Stimulated activated CD8-positive, alpha-beta memory T cell treated with anti-CD3 and anti-CD28 coated beads, Interleukin-7, amount 100 ng/mL, for 48 hours (primary cell): ENCODE measurements at places on chromosomes 7 and 10.

- no peak for DNase-seq
These were observed 110.6 kb downstream of the PPP1R9A start for GRCh38 chr7:95018021-95018420.

DNA sequence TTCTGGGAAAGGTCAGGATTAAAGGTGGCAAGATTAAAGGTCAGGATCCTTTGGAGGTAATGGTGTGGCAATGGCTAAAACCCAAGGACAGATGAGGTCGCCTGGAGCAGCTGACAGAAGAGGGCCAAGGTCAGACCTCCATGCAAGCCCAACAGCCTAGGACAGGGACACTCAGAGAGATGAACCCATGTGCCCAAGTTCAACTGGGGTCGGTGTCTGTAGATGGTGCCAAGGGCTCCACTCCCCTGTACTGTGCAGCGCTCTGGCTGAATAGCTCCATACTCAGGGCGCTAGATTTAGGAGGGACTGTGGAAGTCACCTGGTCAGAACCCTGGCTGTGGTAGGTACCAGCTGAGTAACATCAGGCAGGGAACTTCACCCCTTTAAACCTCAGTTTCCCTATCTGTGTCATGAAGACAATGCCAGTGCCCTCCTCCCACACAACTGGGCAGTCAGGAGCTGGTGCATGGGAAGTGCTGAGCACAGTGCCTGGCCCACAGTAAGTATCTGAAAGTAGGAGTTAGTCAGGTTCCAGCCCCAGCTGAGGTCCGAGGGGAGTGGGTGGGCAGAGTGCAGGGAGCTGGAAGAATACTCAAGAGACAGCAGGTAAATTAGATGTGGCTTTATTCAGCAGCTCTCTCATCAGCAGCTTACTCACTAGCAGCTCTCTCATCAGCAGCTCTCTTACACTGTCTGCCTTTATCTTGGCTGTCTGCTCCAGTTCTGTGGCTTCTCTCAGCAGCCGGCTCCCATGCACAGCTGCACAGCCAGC lies 327.1 kb downstream of the GLRX3 start:
- no peak for DNase-seq

DNA sequence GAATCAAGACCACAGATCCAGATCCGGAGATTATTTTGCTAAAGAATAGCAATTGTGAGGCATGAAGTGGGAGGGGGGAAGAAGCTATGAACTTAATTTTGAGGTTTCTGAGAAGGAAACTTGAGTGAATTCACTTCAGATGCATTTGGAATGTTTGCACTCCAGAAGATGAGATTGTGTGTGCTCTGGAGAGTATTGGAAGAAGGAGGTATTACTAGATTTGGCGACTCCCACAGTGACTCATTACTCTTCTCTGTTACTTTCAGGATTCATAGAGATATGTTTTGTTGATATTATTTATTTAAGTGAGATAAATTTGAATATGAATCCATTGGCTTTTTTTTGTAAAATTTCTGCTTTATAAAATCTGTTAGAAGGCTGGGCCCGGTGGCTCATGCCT lies 80.7 kb downstream of the ANKRD30A start:
- DNase-seq = no peak

DNA sequence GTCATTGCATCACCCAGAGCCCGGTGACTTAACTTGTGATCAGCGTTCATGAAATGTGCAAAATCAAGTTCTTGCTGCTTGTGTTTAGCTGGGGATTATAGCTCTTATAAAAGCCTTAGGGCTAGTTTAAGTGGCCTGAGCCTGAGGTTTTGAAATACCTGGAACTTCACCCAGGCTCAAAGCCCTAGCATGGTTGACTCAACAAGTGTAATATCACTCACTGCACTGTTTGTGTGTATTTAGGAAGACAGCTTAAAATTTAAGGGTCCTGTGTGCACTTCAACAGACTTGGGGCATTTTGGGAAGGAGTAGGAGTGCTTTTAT lies 489.5 kb downstream of the GATA3 start:
- DNase-seq = no peak

GRCh38 chr7:2732959-2733584 lies 45.1 kb downstream of the AMZ1 start:
- DNase-seq = no peak

DNA sequence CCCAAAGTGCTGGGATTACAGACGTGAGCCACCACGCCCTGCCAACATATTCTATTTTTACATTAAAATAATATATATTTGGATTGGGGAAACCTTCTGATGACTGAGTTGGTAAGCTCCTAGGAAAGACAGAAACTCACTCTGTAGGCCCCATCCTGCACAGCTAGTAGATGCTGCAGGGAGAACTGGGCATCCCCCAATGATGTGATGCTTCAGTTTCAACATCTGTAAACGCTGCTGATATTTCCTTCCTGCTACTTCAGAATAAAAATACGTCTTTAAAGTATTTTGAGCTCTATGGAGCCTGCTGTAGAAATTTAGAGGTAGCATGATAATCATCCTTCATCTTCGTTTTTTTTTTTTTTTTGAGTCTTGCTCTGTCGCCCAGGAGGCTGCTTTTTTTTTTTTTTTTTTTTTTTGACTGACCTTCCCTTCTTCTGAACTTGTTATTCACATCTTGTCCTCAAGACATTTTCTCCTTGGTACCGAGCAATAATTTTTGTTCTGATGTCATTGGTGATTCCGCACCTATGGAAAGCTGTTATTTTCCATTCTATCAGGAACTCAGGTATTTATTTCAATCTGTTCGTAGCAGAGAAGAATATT lies 21.8 kb upstream of the INPP5F start:
- no peak for DNase-seq

DNA sequence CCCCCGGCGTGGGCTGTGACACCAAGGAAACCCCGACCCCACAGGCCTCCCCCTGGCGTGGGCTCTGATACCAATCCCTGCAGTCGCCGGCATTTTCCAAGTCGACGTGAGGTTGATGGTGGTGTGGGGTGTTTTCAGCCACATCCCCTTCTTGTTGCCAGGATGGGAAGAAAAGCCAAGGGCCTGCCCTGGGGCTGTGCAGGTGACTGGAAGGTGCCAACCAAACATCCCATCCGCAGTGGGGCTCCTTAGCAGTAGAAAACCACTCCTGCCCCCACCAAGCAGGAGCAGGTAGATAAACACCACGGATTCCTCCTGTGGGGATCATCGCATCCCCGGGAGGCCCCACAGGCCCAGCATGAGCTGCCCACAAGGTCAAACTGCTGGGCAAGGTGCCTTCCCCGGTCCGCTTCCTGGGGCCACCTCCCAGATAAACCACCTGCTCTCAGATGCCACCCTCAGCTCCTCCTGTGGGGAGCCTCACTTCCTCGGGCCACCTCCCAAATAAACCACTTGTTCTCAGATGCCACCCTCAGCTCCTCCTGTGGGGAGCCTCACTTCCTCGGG lies 88.5 kb upstream of the DIP2C start:
- DNase-seq = no peak

DNA sequence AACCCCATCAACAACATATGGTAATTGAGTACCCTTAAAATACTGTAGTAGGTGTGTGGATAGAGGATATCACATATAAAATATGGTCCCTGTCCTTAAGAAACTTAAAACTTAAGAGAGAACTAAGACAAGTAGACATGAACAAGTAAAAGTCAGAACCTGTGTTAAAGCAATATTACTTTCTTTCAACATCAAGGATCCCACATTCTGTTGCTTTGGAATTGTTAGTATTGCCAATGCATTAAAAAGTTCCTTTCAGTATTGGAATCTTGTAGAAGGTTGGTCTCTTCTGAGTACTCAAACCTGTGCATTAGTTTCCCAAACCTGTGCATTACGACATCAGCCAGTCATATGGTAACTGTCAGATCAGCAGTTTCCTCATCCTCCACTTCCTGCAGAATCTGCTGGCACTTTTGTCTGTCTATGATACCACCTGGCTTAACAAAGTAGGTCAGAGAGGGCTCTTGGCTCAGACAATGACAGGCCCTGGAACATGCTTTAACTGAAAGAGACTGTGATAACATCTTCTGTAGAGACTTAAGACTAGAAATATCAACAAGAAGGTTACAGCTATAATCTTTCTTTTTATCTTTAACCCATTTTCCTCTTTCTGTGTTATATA lies 56.5 kb downstream of the CCDC71L start:
- no peak for DNase-seq

- DNase-seq = no peak
These were observed 11.8 kb downstream of the ZKSCAN1 start for GRCh38 chr7:100027197-100027596.

DNA sequence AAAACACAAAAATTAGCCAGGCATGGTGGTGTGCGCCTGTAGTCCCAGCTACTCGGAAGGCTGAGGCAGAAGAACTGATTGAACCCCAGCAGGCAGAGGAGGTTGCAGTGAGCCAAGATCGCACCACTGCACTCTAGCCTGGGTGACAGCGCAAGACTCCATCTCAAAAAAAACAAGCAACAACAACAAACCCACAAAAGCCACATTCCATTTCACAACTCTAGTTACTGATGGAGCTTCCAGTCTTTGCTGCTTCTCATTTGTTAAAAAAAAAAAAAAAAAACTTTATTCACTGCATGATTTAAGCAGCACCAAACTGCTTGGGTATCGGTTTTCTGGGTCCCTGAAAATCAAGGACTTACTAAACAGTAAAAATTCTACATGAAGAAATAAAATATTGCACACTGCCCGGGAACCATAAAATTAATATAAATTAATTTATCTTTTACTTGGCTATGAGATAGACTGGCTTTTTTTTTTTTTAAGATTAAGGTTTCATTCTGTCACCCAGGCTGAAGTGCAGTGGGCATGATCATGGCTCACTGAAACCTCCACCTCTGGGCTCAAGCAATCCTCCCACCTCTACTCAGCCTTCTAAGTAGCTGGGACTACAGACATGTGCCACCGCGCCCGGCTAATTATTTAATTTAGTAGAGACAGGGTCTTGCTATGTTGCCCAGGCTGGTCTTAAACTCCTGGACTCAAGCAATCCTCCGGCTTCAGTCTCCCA lies 42.0 kb downstream of the SRPK2 start:
- no peak for DNase-seq

DNA sequence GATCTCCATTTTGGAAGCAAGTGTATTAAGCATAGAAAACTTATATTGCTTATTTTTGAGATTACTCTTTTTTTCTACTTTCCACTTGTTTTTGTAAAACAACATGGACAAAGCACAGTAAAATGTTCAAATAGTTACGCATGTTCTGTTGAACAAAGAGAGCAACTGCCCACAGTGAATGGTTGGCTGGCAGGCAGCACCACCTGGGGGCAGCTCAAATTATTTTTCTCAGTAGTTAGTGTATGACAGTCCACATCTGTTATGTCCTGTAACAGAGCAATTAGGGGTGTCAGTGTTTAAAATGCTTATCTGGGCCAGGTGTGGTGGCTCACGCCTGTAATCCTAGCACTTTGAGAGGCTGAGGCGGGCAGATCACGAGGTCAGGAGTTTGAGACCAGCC lies 46.1 kb upstream of the CACUL1 start:
- DNase-seq = no peak

- no peak for DNase-seq
These were observed 127.5 kb downstream of the VPS50 start for GRCh38 chr7:93359520-93360198.

GRCh38 chr7:71334541-71334940 lies 202.6 kb downstream of the GALNT17 start:
- DNase-seq = no peak

DNA sequence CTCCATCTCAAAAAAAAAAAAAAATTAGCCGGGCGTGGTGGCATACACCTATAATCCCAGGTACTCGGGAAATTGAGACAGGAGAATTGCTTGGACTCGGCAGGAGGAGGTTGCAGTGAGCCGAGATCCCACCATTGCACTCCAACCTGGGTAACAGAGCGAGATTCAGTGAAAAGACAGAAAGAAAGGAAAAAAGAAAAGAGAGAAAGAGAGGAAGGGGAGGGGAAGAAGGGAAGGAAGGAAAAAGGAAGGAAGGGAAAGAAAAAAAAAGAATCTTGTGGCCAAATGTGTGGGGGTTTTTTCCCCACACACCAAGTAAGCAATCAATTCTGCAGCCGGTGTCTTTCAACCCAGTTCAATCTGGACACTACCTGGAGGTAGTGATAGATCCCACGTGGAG lies 9.0 kb upstream of the NAT16 start:
- no peak for DNase-seq

DNA sequence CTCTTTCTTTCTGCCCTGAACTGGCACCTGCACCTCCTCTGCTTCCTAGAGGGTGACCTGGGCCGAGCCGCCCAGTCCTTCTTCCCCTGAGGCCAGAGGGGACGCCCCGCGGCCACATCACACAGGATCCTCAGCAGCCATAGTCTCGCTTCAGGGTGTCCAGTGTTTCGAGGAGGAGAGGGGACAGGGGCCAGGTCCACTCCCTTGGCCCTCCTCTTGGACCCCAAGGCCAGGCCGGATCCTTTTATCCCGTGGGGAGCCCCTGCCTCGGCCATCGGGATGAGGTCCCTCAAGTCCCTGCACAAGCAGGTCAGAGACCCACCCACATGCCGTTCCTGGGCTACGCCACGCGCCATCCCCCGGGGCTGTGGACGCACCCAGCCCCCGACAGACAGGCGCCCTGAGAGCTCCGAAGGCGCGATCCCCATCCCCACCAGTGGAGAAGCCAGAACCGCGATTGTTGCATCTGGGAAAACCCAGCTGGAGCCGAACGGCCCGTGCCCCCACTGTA lies 3.6 kb downstream of the BHLHA15 start:
- DNase-seq = no peak

- no peak for DNase-seq
These were observed 14.4 kb upstream of the ITGB1 start for GRCh38 chr10:32972460-32972859.

DNA sequence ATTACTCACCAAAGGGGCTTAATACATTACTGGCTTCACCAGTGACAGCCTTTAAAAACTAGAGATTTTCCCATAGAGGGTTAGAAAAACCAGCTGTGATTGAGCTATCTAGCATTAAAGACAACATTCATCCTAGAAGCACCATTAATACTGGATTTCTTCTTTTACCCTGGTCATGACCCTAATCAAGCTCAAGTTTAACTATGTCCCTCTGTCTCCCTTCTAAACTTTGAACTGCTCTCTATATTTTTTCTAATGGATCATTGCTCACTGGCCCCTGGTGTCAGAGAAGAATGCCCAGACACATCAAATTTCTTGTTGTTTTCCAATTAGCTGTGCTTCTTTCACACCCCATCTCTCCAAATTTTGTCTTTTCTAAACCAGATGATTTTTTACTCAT lies 1101.3 kb downstream of the XPNPEP1 start:
- DNase-seq = no peak
